Activated naive CD4-positive, alpha-beta T cell treated with Interleukin-2 at 50 U/mL for 16 hours (primary cell): ENCODE measurements at places on chromosomes 13 and 19.
A peak's percentile ranks its signal among the peaks of the same experiment; 100 is the strongest.

- no peak for DNase-seq
These were observed 6.3 kb upstream of the RDH13 start for GRCh38 chr19:55068950-55069864.

DNA sequence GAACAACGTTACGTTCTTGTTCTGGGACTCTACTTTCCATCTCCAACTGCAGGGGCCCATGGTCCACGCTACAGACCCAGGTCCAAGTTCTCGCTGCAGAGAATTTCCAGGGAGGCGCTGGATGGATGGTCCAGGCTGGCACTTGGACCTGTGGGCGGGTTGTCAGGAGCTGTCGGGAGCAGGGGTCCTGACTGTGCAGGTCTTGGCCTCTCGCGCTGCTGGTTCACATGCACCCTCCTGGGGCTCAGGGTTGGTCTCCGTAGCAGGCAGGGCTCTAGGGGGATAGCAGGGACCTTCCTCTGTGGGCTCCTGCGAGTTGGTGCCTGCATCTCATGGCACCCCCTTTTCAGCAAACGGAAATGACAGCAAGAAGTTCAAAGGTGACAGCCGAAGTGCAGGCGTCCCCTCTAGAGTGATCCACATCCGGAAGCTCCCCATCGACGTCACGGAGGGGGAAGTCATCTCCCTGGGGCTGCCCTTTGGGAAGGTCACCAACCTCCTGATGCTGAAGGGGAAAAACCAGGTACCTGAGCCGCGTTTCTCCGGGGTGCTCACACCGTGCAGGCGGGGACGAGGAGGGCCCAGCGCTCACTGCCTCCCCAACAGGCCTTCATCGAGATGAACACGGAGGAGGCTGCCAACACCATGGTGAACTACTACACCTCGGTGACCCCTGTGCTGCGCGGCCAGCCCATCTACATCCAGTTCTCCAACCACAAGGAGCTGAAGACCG, 6.6 kb downstream of the PTBP1 start:
- DNase-seq, result no peak

- no peak for DNase-seq
These were observed 52.0 kb upstream of the GTF2F2 start for GRCh38 chr13:45068036-45069001.

DNA sequence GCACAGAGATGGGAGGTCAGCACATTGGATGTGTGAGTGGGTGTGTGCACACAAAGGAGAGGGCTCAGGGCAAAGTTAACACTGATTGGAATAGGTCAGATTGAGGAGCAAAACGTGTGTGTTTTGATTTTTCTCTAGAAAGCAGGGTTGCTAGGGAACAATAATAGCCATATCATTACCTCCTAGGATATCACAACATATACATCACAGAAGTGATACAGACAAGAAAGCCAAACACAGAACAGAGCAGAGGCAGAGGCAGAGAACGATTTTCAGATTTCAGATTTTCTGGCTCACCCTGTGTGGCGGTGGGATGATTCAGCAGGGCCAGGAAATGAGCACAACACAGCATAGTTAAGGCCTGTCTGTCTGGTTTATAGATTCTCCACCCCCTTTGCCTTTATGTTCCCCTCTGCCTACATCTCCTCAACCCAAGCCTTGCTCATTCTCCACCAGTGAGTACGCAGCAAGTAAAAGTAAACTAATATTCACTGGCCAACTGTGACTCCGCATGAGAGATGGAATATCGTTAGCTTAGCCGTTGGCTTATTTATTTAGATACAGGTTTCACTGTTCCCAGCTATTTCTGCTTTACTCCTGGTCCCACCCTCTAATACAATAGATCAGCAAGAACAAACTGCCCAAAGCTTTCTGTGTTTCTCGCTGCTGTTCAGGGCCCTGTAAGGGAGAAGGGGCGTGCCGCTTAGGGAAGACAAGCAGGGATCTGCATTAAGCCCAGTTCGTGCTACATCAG, 182.7 kb upstream of the TSC22D1 start:
- peak; percentile 27 for DNase-seq

DNA sequence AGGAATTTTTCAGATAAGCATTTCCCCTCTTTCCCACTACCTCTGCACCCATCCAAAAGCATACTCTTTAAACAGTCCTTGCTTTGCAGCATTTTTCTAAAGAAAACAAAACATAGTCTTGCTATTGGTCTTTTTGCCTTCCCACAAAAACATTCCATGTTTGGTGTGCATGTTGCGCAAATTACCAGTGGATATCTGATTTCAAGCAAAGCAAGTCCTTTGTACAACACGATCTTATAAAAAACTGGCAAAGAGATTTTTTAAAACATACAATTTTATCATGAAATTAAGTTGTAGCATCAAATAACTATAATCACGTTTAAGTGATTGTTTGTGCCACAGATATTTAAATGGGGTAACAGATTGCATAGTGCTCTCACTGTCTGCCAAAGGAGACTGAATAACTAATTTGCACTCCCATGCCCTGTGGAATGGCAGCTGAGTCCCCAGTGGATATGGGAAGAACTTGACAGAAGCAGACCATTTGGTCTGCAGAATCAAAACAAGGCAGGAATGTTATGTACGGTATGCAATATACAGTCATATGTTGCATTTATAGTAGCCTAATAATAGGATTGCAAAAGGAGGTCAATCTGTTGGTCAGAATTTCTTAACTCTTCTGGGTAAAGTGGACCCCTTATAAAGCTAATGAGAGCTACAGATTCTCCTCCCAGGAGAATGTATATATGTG, 285.7 kb downstream of the TBC1D4 start:
- no peak for DNase-seq

GRCh38 chr19:55232286-55232602, 3.7 kb upstream of the TMEM86B start:
- no peak for DNase-seq

- no peak for DNase-seq
These were observed 128.9 kb upstream of the KLHL1 start for GRCh38 chr13:70237131-70237530.

DNA sequence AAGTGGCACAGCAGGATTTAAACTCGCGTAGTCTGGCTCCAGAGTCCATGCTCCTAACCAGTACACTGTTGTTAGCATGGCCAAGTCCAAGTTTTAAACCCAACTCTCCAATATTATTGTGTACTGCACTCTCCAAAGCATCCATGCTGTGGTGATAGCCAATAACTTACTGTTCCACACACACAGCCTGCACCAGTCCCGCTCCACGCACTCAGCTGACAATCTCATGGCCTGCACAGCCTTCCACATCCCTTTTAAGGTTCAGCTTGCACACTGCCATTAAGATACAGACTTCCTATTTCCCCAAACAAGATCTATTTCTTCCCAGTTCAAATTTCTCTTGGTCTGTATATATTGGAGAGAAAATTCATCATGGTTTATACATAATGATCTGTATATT, 80.7 kb downstream of the LHFPL6 start:
- no peak for DNase-seq

DNA sequence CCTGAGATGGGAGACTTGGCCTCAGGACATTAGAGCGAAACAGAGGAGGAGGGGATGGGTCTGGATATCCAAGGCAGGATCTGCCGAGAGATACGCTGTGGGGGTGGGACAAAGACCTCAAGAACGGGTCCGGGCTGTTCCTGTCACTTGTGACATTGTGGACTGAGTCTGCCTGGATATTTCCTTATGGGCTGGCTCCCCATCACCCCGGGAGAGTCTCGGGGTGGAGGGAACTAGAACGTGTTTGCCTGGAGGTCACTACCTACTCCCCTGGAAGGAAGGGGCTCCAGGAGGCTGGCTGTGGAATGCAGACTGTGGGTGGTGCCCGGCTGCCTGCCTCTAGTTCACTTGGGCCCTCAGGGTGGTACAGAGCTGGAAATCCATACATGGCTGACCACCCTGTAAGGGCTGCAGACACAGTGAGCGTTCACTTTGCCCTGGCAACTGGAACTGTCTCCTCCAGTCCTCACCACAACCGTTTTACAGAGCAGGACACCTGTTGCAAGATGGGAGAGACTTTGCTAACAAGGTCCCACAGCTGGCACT, 26.4 kb downstream of the DNM2 start:
- DNase-seq, result no peak

DNA sequence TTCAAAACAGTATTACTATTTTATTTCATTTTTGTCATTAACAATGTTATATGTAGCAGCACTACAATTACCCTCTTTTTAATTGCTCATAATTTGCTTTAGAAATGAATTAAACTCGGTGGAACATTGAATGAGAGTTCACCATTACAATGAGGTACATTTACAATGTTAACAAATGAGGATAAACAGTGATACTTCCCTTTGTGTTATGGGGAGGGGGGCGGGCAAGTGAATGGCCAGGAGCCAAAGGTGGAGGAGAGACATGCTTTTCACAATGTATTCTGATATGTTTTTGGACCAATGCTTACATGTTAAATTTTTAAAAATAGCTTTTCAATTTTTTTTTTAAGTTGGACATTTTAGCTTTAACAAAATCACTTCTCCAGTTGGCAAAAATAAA, 34.2 kb downstream of the NALCN start:
- no peak for DNase-seq

GRCh38 chr13:57877601-57878000, 246.1 kb downstream of the PCDH17 start:
- DNase-seq, result no peak

GRCh38 chr19:44813070-44813840, 4.4 kb downstream of the BCAM start:
- DNase-seq, result no peak

DNA sequence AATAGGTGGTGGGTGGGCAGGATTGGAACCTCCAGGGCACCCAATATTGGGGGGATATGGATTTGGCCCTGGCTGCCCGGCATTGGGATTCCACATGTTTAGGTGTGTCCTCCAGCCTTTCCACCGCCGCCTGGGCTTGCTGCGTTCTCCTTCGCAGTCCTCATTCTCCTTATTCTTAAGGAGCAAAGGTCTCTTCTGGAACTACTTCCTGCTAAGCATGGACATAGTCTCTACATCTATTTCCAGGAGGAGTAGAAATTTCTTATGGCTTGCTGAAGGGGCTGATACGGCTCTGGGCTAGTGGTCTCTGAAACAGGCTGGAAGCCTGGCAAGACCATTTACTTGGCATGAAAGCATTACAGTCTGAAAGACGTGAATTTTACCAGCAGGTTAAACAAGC, 9.2 kb upstream of the FCGBP start:
- no peak for DNase-seq

DNA sequence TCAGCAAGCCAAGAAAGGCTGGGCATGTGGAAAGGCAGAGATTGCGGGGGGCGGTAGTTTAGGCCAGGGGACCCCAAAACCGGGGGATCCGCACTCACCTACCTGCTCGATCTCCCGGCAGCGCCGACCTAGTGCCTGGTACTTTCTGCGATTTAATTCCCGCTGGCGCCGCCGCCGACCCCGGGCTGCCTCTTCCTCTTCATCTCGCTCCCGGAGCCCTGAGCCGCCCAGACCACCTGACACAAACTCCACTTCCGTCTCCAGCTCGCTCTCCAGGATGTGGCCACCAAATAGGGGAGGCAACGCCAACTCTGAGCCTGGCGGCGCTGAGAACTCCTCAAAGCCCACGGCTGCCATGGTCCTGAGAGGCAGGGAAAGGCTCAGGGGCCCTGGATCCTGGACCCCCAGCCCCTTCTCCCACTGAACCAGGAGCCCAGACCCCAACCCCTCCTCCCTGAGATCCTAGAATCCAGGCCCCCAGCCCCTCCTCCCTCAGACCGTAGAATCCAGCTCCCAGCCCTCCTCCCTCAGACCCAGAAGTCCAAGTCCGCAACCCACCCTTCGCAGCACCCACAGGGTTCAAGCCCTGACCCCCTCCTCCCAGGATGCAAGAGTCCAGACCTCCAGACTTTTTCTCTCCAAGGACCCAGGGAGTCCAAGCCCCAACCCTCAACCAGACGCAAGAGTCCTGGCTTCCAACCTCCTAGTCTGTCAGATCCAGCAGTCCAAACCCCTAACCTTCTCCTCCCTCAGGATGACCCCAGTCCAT, 933 bp downstream of the TFPT start:
- DNase-seq, result peak; percentile 38

DNA sequence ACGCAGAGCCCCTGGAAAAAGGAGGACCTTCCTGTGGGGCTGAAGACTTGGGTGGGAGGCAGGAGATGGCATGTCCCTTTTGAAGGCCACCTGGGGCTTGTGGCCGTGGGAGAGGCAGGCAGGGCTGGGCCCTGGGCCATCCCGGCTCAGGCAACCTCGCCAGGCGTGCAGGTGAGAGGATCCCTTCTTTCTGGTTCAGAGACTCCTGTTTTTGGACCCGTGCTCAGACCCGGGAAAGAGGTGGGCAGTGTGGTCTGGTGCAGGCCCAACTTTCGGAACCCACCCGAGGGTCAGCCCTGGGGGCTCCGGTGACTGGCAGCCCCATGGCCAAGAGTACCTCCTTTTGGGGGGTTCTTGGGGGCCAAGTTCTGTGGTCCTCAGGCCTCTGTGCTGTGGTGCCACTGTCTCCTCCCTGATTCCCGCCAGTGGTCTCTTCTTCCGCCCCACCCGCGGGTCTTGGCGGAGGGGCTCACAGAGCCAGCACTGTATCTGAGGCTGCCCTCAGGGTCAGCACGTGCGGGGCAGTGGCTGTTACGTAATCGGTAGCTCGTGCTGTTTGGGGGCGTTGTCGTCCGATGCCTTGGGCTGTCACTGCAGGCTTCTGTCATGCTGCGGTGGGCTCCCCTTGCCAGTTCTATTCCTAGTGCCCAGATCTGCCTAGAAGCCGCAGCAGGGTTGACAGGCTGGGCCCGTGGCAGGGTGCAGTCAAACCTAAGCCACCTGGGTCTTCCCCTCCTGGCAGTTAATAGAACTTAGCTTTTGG, 42.7 kb downstream of the KDM4B start:
- no peak for DNase-seq

DNA sequence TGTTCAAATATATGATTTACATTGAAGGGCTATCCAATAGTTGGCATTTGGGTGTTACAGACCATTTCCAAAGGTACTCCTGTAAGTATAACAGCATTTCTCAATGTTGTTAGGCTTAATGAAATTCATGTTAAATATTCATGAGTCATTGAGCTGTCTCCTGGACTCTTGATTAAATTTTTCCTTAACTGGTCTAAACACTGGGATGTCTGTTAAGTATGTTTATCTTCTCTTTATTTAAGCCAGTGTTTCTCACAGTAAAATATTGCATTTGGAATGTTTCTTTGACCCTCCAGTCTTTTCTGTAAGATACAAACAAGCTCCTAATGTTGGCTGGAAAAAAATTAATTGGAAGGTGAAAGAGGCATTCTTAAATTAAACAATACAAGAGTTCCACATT, 402.5 kb upstream of the HTR2A start:
- DNase-seq, result no peak

GRCh38 chr19:41918653-41919244, 9.5 kb downstream of the ERFL start:
- no peak for DNase-seq

- DNase-seq, result no peak
These were observed 493 bp upstream of the LHFPL6 start for GRCh38 chr13:39603424-39603947.
